ENCODE measurements at places on chromosomes 3 and 15. TPM values are rescaled to one million over a fixed set of nuclear protein-coding genes. Genes with fewer than 3 reads are reported as not detected.
A peak's percentile ranks its signal among the peaks of the same experiment; 100 is the strongest.

GRCh38 chr3:120780977-120781376 lies 38.4 kb downstream of the GTF2E1 start:
- no peaks in the 10 kb centered on the region for H3K27me3 ChIP-seq
- no peaks in the 10 kb centered on the region for H3K4me1 ChIP-seq
- DNase-seq: no peak
- H3K4me3 ChIP-seq: no peak overlapping the region
- no peaks in the 10 kb centered on the region for H3K36me3 ChIP-seq

DNA sequence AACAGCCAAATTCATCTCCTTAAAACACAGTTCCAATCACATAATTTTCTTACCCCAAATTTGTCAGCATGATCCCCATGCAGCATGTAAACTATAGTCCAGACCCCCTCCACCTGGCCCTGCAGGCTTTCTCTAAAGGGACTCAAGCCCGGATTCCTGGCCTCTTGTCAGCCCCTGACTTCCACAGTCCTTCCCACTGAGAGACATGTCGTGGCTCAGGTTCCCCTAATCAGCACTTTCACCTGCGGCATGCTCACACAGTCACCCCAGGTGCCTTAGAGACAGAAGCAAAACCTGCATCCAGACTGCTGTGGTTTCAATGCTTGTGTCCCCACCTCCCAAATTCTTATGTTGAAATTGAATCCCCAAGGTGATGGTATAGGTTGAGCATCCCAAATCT lies 372.7 kb upstream of the ATP10A start:
- H3K27me3 ChIP-seq: no peaks in the 10 kb centered on the region
- no peaks in the 10 kb centered on the region for H3K4me1 ChIP-seq
- H3K36me3 ChIP-seq: no peaks in the 10 kb centered on the region
- no peak for DNase-seq

DNA sequence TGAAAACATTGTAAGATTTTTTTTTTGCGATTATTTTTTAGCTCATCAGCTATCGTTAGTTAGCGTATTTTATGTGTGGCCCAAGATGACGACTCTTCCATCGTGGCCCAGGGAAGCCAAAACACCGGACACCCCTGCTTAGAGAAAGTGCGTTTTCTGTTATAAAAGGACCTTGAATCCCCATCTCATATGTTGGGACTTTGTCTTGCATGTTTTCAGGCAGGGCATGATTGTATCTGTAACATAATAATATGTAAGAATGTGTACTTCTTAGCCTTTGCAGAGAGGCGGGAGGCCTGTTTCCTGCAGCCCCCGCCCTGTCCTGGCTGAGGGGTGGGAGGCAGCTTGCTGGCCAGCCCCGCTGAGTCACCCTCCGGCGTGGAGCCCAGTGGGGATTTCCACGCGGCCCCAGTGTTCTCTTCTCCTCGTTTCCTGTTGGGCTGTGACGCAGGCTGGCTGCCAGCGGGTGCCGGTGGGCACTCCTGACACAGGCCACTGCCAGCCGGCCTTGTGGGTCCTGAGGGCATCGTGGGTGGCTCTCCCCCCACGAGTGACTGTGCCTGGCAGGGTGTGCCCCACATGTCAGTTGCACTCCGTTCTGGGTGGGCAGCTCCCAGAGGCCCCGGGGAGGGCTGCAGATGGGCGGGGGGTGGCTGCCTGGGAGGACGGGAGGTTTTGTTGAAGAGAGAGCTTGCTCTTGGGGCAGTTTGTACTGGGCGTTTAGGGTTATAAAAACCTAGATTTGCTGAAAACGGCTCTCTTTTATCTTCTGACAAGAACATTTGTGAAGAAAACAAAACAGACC lies 55.6 kb downstream of the SMAD3 start:
- peaks cover 91% of the 10 kb centered on the region for H3K4me1 ChIP-seq
- peak overlapping the region; percentile 80 for H3K27ac ChIP-seq
- peaks cover 85% of the 10 kb centered on the region for H3K36me3 ChIP-seq
- DNase-seq: peak; percentile 79
- H3K27me3 ChIP-seq: no peaks in the 10 kb centered on the region

- DNase-seq: peak; percentile 83
- H3K27me3 ChIP-seq: peaks cover 65% of the 10 kb centered on the region
- H3K4me3 ChIP-seq: no peak overlapping the region
- no peaks in the 10 kb centered on the region for H3K36me3 ChIP-seq
- peaks cover 12% of the 10 kb centered on the region for H3K4me1 ChIP-seq
Measured at GRCh38 chr15:61835496-61836106, 224.6 kb downstream of the VPS13C start.

- H3K4me3 ChIP-seq: no peak overlapping the region
- H3K36me3 ChIP-seq: peaks cover 34% of the 10 kb centered on the region
- no peak overlapping the region for H3K27ac ChIP-seq
- H3K27me3 ChIP-seq: no peaks in the 10 kb centered on the region
- peaks cover 15% of the 10 kb centered on the region for H3K4me1 ChIP-seq
Measured at GRCh38 chr15:49137861-49138260, 17.5 kb downstream of the COPS2 start.

DNA sequence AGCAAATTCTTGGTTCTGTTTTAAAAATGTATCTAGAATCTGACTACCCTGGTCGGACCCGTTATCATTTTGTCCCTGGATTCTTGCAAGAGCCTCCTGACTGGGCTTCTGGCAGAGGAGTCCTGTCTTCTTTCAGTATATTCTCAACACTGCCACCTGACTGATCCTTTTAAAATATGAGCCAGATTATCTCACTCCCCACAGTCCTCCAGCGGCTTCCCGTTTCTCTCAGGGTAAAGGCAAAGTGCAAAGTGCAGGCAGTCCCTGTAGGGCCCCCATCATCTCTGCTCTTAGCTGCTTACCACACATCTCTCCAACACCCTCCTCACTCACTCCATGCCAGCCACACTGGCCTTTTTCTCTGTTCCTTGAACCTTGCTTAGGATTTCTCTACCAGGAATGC lies 28.4 kb downstream of the CRTC3 start:
- no peaks in the 10 kb centered on the region for H3K27me3 ChIP-seq
- no peak overlapping the region for H3K4me3 ChIP-seq
- H3K36me3 ChIP-seq: no peaks in the 10 kb centered on the region
- H3K27ac ChIP-seq: no peak overlapping the region
- H3K4me1 ChIP-seq: no peaks in the 10 kb centered on the region
- no peak for DNase-seq

GRCh38 chr3:143363949-143364348 lies 244.4 kb downstream of the CHST2 start:
- no peaks in the 10 kb centered on the region for H3K36me3 ChIP-seq
- H3K4me1 ChIP-seq: peaks cover 9% of the 10 kb centered on the region
- no peak for DNase-seq

DNA sequence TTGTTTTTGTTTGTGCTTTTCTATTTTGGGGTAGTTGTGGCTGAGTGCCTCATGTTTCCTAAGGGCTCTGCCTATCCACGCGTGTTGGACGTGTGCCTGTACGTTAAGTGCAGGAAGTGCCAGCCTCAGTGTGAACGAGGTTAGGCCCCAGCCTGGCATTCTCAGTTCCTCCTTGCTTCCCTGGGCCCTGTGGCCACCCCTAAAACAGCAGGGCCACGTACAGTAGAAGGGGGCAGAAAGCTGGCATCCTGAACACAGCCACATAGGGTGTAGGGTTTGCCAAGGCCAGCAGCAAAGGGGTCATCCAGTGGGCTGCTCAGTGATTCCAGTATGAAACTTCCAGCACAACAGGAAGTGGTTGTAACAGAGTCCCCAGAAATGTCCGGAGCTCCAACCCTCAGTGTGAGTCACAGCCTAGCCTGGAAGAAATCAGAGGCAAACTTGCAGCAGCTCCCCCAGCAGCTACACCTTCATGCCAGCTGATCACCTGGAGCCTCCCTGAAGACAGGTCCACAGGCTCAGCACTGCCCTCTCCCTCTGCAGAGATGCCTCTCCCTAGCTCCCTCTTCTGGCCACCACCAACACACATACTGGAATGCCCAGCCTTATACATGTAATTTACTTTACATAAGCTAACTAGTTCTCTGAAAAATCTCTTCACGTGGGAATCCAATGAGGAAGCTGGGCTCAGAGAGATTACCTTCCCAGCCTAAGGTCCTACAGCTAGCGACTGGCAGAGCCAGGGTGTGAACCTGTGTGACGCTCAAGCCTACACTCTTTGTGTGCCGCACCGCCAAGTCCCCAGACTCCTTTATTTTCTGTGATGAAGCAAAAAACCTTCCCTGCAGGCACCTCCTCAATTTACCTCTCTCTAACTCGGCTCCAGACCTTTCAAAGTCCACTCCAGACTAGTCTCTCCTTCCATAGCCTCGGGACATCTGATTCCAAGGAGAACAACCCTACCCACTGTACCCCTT lies 26.6 kb downstream of the ILDR1 start:
- H3K4me3 ChIP-seq: no peak overlapping the region
- no peaks in the 10 kb centered on the region for H3K27me3 ChIP-seq
- peak overlapping the region; percentile 89 for H3K27ac ChIP-seq
- peak; percentile 82 for DNase-seq
- peaks cover 37% of the 10 kb centered on the region for H3K4me1 ChIP-seq
- peaks cover 5% of the 10 kb centered on the region for H3K36me3 ChIP-seq

- no peaks in the 10 kb centered on the region for H3K4me1 ChIP-seq
- no peak for DNase-seq
- H3K27me3 ChIP-seq: no peaks in the 10 kb centered on the region
- no peak overlapping the region for H3K4me3 ChIP-seq
- H3K27ac ChIP-seq: no peak overlapping the region
- H3K36me3 ChIP-seq: no peaks in the 10 kb centered on the region
Measured at GRCh38 chr3:181561139-181562031, 150.3 kb upstream of the SOX2 start.

GRCh38 chr15:84937144-84937543 lies 44.5 kb upstream of the PDE8A start:
- no peaks in the 10 kb centered on the region for H3K27me3 ChIP-seq
- no peak overlapping the region for H3K4me3 ChIP-seq
- no peak for DNase-seq
- no peaks in the 10 kb centered on the region for H3K36me3 ChIP-seq

- no peaks in the 10 kb centered on the region for H3K27me3 ChIP-seq
- H3K36me3 ChIP-seq: no peaks in the 10 kb centered on the region
- no peak overlapping the region for H3K4me3 ChIP-seq
- no peak overlapping the region for H3K27ac ChIP-seq
- no peak for DNase-seq
Measured at GRCh38 chr3:187958432-187959003, 195.4 kb upstream of the LPP start.

DNA sequence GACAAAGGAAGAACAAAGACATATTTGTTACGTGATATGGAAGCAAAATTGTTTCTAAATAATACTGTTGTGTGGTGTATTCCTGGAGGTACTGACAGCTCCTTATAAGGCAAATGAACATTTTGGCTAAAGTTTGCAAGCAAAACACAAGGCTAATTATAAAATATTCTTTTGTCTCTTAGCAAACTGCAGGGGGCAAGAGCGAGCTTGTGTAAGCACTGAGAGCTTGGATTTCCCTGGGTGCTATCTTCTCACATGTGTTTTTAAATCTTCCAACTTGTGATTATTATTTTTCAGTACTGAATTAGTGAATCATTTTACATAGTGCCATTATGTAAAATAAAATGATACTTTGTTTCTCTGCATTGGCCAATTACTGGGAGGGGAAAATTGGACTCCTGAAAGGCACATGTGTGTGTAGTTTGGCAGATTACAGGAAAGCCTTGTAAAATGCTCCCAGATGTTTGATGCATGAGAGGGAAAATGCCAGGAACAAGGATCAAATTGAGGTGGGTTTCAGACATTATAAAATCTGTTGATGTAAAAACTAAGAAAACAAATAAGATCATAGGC lies 611.5 kb downstream of the AGBL1 start:
- no peaks in the 10 kb centered on the region for H3K27me3 ChIP-seq
- H3K36me3 ChIP-seq: no peaks in the 10 kb centered on the region
- H3K4me1 ChIP-seq: no peaks in the 10 kb centered on the region
- no peak overlapping the region for H3K27ac ChIP-seq
- no peak for DNase-seq

DNA sequence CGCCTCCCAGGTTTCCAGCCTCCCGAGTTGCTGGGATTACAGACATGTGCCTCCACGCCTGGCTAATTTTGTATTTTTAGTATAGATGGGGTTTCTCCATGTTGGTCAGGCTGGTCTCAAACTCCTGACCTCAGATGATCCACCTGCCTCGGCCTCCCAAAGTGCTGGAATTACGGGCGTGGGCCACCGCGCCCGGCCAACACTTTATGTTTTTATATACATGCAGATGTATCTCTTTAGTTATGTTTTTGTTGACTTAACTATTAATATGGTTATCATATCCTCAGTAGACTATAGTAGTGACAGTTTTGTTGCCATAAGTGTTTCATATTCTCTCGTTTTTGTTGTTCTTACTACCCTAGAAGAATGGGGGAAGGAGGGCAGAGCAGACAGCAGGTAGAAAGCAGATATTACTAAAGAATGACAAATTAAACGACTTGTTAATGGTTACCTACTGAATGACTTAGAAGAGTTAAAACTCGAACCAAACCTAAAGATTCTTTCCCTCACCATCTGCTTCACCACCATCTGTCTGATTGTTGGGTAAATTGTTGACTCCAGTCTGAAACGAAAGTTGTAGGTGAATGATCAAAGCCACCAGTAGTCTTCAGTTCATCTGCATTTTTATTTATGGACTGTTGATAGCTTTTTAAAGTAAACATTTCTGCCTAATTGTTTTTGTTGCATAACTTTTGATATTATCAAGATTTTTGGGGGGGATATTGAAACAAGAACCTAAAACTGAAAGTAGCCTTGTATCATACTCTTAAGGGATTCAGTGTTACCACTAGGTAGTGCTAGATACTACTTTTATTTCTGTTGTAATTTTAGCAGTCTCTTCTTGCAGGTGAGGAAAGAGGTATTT lies 89.3 kb downstream of the RASA2 start:
- no peaks in the 10 kb centered on the region for H3K4me1 ChIP-seq
- no peak overlapping the region for H3K4me3 ChIP-seq
- no peaks in the 10 kb centered on the region for H3K27me3 ChIP-seq
- no peak for DNase-seq
- peaks cover 35% of the 10 kb centered on the region for H3K36me3 ChIP-seq
- no peak overlapping the region for H3K27ac ChIP-seq

Gene LMAN1L
- 1.1 TPM for total RNA-seq

Gene EEF1AKMT4
- total RNA-seq: 11.6 TPM

Gene MYL3
- not detected for total RNA-seq

Gene ILDR1
- 15.7 TPM for total RNA-seq

Gene GUCA1C
- not detected for total RNA-seq

Gene TIPARP
- 91.4 TPM for total RNA-seq

Gene CCR8
- not detected for total RNA-seq

Gene CAPN3
- 2.3 TPM for total RNA-seq

All from Calu3 (cell line).